PC-3 (cell line): ENCODE measurements at places on chromosomes 6 and 20. TPM values are rescaled to one million over a fixed set of nuclear protein-coding genes. Genes with fewer than 3 reads are reported as not detected.

Gene PHACTR3
- total RNA-seq: 26.4 and 30.6 TPM in 2 replicates

DNA sequence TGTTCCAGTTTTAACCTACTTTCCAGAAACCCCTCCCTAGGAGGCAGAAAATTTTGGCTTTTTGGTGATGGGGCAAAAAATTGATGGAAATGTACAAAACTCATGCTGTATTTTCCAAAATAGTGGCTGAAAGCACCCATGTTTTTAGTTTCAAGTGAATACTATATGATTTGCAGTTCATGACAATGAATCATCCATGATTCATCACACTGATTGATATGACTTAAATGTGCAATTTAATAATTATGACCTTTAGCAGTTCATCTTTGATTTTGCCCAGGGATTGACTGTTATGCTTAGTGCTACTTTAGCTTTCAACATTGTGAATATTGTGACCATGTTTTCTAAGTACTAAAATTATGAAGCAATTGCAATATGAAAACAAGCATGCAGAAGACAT lies 478.7 kb downstream of the HTR1B start:
- peak; percentile 7 for DNase-seq
- no peaks in the 10 kb centered on the region for H3K27me3 ChIP-seq
- H3K27ac ChIP-seq: no peak overlapping the region
- no peaks in the 10 kb centered on the region for H3K36me3 ChIP-seq

DNA sequence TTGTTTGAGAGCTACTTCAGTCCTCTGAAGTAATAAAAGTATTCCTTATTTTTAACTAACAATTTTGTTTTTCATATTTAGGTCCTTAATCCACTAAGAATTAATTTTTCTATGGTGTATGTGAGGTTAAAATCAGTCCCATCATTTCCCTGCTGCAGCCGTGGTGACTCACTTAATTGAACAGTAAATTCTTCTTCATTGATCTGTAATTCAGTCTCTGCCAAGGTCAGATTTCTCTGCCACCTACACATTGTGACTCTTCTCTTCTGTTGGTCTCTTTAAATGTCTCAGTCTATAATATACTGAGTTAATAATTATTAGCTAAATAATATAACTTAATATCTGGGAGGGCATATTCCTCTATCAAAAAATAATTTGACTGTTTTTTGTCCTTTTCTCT lies 262.3 kb downstream of the UTRN start:
- no peak overlapping the region for H3K27ac ChIP-seq
- H3K4me3 ChIP-seq: no peak overlapping the region
- no peak for DNase-seq
- 0 out of 2 replicates have a peak, but pooled peaks cover under 1% of the 10 kb centered on the region for H3K36me3 ChIP-seq

- H3K4me3 ChIP-seq: no peak overlapping the region
- no peaks in the 10 kb centered on the region for H3K36me3 ChIP-seq
- no peaks in the 10 kb centered on the region for H3K4me1 ChIP-seq
Measured at GRCh38 chr6:77548190-77548589, 84.9 kb upstream of the HTR1B start.

DNA sequence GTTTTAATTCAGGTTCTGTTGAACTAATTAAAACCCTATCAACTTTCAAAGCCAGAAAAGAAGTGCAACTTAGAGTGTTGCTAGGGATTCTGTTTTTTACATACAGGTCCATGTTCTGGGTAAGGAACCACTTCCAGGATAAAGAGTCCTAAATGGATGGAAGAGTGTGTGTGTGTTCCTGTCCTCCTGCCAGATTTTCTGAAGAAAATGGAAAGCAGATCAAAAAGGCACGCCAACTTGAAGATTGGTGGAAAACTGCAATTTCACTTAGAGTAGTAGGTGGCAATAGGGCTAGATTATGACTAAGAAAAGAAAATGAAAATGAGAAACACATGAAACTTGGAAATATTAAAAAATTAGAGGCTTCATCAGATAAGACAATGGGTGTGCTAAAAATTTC lies 85.3 kb downstream of the COL21A1 start:
- H3K27me3 ChIP-seq: no peaks in the 10 kb centered on the region
- no peaks in the 10 kb centered on the region for H3K36me3 ChIP-seq
- DNase-seq: no peak
- H3K4me3 ChIP-seq: no peak overlapping the region
- H3K4me1 ChIP-seq: peaks cover 2% of the 10 kb centered on the region; the same call in 1 of the 2 replicates
- no peak overlapping the region for H3K27ac ChIP-seq

- no peak for DNase-seq
- H3K36me3 ChIP-seq: no peaks in the 10 kb centered on the region
- no peaks in the 10 kb centered on the region for H3K4me1 ChIP-seq
Measured at GRCh38 chr6:40330301-40330721, 256.9 kb downstream of the LRFN2 start.

DNA sequence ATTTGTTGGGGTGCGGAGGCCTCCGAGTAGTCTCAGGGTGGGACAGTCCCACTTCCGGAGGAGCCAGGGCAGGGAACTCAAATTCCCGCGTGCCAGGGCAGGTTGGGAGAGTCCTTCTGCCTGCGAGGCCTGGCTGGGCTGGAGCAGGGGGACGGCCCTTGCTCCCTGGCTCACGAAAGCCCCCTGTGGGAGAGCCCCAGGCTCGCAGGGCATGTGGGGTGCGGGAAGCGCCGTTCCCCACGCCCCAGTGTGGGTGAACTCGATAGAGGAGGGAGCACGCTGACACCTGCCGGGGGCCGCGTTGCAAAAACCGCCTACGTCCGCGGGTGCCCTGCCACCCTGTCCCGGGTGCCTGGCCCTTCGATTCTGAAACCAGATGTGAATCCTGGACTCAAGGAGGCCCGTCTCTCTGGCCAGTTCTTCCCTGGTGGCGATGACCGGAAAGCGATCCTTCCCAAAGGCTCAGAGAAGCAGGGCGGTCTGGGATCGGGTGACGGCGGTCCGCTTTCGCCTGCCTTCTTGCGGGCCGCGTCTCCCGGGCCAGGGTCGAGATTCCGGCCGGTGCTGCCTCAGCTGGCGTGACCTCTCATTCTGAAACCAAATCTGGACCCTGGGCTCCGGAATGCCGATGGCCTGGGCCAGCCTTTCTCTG lies 1846.5 kb upstream of the DEFB115 start:
- H3K27me3 ChIP-seq: no peaks in the 10 kb centered on the region
- no peak overlapping the region for H3K4me3 ChIP-seq
- H3K4me1 ChIP-seq: no peaks in the 10 kb centered on the region
- no peak overlapping the region for H3K27ac ChIP-seq

GRCh38 chr6:127117979-127118297 lies 533 bp upstream of the RSPO3 start:
- H3K36me3 ChIP-seq: no peaks in the 10 kb centered on the region
- DNase-seq: no peak
- H3K27ac ChIP-seq: no peak overlapping the region
- H3K4me3 ChIP-seq: no peak overlapping the region
- peaks cover 61% of the 10 kb centered on the region for H3K27me3 ChIP-seq

Gene ADGRB3
- 0.11 and 0.23 TPM in 2 replicates for total RNA-seq

Gene RBM24
- total RNA-seq: 2.0 and 3.2 TPM in 2 replicates

Gene DPPA5
- not detected in 2 replicates for total RNA-seq

Gene PNLDC1
- not detected in 2 replicates for total RNA-seq

Gene TFAP2D
- not detected in 2 replicates for total RNA-seq

Gene JPH2
- 15.5 and 15.8 TPM in 2 replicates for total RNA-seq

DNA sequence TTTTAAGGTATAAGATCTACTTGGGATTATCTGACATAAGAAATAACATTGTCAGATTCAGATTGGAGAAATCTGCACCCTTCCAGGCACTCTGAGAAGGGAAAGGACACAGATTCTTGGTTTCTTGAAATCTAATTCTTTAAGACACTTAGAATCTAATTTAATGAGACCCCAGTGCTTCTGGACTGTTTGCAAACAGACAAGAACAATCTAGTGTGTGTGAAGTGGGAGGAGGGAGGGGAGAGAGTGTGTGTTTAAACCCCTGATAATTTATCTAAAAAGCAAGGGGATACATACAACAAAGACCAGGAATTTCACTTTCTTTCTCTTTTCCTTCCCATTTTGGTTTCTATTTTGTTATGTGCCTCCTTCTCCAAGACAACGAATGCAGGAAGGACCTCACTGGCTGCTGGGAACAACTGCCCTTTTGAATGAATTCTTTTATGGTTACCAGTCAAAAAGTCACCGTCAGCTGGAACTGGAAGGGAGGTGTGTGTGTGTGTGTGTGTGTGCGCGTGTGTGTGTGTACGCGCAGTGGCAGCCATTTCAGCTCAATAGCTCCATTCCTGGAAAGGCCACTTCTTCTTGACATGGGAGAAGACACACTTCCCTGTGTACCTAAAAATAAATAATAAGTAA lies 129.4 kb downstream of the BCAS1 start:
- H3K4me1 ChIP-seq: peaks cover 43% of the 10 kb centered on the region
- H3K4me3 ChIP-seq: peak overlapping the region; percentile 40
- peak; percentile 91 for DNase-seq
- no peaks in the 10 kb centered on the region for H3K36me3 ChIP-seq
- H3K27ac ChIP-seq: peak overlapping the region; percentile 70

DNA sequence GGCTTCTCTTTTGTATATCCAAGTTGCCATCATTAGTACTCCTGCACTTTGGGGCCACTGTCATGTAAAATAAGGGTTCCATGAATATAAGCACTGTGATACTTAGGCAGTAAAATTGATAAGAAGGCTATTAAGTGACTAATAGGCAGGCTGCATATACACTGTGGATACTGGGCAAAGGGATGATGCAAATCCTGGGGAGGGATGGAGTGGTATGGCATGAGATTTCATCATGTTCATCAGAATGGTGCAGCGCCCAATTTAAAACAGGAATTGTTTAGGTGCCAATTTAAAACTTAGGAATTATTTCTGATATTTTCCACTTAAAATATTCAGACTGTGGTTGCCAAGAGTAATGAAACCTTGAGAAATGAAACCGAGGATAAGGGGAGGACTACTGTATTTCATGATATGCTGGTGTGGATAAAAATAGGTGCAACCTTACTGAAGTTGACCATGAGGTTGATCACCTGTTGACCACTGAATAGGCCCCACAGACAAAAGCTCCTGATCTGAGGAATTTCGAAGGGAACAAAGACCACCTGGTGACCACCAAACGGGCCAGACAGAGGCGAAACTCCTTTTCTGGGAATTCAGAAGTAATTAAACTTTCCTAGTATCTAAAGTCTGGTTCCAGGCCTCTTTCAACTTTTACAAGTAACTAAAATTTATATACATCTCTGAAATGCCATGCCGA lies 4.9 kb upstream of the TRIM39 start:
- H3K27ac ChIP-seq: peak overlapping the region; percentile 71
- peaks cover 12% of the 10 kb centered on the region for H3K36me3 ChIP-seq
- peaks cover 32% of the 10 kb centered on the region for H3K4me1 ChIP-seq

Gene KCNK5
- 3.2 and 3.5 TPM in 2 replicates for total RNA-seq

- no peak overlapping the region for H3K4me3 ChIP-seq
- 0 out of 2 replicates have a peak, but pooled peaks cover 3% of the 10 kb centered on the region for H3K36me3 ChIP-seq
- no peak for DNase-seq
Measured at GRCh38 chr6:157169656-157170055, 153.7 kb downstream of the TMEM242 start.

GRCh38 chr6:130520221-130520620 lies 154.4 kb downstream of the TMEM200A start:
- peak; percentile 35 for DNase-seq
- H3K27ac ChIP-seq: no peak overlapping the region
- H3K4me1 ChIP-seq: peaks cover 16% of the 10 kb centered on the region
- H3K27me3 ChIP-seq: no peaks in the 10 kb centered on the region

DNA sequence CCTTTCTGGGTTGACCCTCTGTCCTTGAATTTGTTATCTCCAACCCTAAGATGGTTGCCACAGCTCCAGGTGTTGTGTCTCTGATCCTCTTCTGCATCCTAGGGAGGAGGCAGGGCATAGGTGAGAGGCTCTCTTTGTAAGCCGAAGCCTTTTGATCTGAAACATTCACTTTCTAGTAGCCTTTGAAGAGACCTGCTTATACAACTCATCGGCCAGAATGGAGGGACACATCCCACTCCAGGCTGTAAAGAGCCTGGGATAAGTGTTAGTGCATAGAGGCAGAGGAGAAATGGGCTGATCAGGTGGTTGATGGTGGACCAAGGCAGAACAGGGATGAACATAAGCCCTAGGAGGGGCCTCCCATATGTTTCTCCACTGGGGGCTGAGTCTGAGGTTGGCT lies 137.1 kb upstream of the KCNG1 start:
- peaks cover 39% of the 10 kb centered on the region for H3K27me3 ChIP-seq
- H3K36me3 ChIP-seq: no peaks in the 10 kb centered on the region
- H3K4me1 ChIP-seq: peaks cover 9% of the 10 kb centered on the region
- no peak overlapping the region for H3K4me3 ChIP-seq
- no peak overlapping the region for H3K27ac ChIP-seq
- no peak for DNase-seq

- peak; percentile 88 for DNase-seq
- no peak overlapping the region for H3K27ac ChIP-seq
- no peak overlapping the region for H3K4me3 ChIP-seq
- no peaks in the 10 kb centered on the region for H3K36me3 ChIP-seq
- H3K4me1 ChIP-seq: no peaks in the 10 kb centered on the region
Measured at GRCh38 chr20:57514273-57514751, 10.6 kb downstream of the CTCFL start.

Gene PSORS1C2
- total RNA-seq: not detected in 2 replicates

- H3K4me1 ChIP-seq: no peaks in the 10 kb centered on the region
- no peaks in the 10 kb centered on the region for H3K36me3 ChIP-seq
Measured at GRCh38 chr20:61448386-61448785, 196.3 kb downstream of the CDH4 start.

- H3K27me3 ChIP-seq: no peaks in the 10 kb centered on the region
- H3K36me3 ChIP-seq: no peaks in the 10 kb centered on the region
- H3K4me3 ChIP-seq: no peak overlapping the region
- DNase-seq: no peak
Measured at GRCh38 chr20:32664012-32664677, 9.6 kb downstream of the C20orf203 start.

GRCh38 chr6:136822046-136822375 lies 381 bp upstream of the PEX7 start:
- H3K27me3 ChIP-seq: no peaks in the 10 kb centered on the region
- H3K36me3 ChIP-seq: 0 out of 2 replicates have a peak, but pooled peaks cover 5% of the 10 kb centered on the region
- peak; percentile 1 for DNase-seq

DNA sequence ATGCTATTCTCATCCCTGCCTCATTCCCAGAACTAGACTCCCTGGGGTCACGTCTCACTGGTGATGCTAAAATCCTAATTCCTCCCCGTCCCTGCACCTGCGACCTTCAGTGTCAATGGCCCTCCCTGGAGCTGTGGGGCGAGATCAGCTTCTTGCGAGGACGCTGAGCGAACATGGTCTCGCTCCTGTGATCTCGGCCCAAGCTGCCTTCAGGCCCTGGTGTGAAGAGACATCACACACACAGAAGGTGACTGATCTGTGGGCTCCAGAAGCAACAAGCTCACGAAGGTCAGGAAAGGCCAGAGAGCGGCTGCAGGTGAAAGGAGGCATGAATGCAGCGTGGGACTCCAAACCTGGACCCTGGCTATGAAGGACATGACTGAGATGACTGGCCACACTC lies 139.5 kb upstream of the CST7 start:
- H3K4me3 ChIP-seq: no peak overlapping the region
- no peak overlapping the region for H3K27ac ChIP-seq
- no peaks in the 10 kb centered on the region for H3K36me3 ChIP-seq
- H3K27me3 ChIP-seq: peaks cover 62% of the 10 kb centered on the region
- no peak for DNase-seq

GRCh38 chr6:157724138-157724820 lies 98.8 kb upstream of the SNX9 start:
- H3K27ac ChIP-seq: no peak overlapping the region
- H3K4me3 ChIP-seq: no peak overlapping the region
